MV-4-11 (cell line): ENCODE measurements at places on chromosomes 6 and 20.

DNA sequence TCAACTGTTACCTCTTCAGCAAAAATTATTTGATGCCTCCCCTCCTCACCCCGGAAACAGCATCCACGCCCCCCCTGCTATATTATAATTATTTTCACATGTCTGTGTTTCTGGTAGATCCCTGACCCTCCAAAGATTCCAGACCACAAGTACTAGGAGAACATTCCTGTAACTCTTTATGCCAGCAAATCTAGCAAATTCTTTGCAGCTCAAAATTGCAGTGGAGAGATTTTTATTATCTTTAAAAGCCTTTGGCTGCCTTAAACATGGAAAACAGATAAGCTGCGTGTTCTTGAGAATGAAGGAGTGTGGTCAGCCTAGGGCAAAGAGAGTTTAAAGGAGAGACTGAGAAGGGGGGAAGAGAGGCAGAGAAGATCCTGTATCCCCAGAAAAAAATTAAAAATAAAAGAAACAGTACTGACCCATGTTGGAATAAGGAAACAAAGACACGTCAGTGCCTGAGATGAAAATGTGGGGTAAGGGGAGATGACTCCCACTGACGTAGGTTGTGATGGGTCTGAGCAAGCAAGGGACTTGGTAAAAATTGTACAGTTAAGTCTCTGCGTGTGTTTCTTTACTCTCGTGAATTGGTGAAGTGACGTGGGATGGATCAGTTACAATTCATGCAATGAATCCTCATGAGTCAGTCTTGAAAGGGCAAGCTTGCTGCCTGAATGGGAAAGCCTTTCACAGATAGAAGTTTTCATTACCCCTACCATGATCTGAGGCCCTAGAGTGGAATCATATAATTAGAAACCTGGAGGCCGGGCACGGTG lies 8.3 kb downstream of the ID4 start:
- DNase-seq = no peak

DNA sequence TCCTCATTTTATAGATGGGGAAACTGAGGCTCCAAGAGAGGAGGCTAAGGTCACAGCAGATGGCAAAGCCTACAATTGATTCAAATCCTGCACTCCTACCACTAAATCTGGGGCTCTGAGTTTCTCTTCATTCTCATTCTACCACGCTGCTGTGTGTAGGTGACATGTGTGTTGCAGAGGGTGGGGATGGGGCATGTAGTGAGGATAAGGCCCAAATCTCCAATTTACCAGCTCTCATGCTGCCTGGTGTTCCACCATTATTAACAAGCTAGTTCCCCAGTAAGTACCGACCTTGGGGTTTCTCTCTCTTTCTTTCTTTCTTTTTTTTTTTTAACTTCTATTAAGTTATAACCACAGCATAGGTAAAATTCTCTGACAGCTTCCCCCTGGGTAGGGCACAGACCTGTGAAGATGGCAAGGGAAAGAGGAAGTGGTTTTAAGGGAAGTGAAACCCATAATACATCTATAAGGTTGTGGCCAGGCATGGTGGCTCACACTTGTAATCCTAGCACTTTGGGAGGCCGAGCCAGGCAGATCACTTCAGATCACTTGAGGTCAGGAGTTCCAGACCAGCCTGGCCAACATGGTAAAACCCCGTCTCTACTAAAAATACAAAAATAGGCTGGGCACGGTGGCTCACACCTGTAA lies 13.0 kb upstream of the MATN4 start:
- DNase-seq = peak; percentile 93

DNA sequence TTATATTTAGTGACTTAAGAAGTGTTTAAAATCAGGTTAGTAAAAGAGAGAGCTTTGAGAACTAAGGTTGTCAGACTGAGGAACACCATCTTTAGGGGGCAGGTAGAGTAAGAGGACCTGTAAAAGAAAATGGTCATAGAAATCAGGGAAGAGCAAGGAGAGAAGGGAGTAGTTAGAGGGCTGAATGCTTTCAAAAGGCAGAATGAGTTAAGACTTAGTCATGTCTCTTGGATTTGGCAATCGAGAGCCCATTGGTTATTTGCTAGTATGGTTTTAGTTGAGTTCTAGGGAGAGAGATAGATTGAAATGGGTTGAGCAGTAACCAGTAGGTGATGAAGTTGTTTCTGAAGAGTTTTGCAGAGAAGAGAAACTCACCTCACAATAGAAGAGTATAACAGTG lies 51.1 kb downstream of the RALGAPB start:
- no peak for DNase-seq

GRCh38 chr20:61185181-61185580 lies 66.9 kb upstream of the CDH4 start:
- no peak for DNase-seq

- DNase-seq = no peak
These were observed 50.8 kb downstream of the GCLC start for GRCh38 chr6:53494076-53494475.

DNA sequence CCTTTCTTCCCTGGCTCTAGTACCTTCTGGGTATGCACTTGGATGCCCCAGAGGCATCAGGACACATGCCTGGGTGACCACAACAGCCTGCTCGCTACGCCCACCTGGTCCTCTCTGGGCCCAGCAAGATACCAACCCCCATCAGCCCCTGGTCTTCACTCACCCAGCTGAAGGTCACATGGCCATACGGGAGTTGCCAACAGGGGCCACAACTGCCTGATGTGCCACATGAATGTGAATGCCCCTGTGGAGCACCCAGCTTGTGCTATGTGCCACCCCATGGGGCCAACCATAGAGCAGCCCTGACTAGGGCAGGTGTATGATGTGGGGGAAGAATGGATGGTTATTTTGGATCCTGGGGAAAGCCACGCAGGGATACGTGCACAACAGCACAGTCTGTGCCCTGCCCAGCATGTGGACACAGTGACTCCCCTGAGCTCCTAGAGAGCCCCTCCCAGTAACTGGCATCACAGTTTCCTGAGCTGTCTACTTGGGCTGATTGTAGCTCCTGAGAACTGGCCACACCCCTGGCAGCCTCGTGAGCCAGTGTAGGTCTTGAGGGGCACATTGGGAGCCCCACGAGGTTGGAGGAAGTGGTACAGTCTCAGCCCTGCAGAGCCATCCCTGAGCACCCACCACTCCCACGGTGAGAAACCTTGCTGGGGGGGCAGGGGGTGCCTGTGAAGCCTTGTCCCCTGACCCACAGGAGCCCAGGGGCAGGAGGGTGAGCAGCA lies 10.5 kb upstream of the PCMTD2 start:
- no peak for DNase-seq

DNA sequence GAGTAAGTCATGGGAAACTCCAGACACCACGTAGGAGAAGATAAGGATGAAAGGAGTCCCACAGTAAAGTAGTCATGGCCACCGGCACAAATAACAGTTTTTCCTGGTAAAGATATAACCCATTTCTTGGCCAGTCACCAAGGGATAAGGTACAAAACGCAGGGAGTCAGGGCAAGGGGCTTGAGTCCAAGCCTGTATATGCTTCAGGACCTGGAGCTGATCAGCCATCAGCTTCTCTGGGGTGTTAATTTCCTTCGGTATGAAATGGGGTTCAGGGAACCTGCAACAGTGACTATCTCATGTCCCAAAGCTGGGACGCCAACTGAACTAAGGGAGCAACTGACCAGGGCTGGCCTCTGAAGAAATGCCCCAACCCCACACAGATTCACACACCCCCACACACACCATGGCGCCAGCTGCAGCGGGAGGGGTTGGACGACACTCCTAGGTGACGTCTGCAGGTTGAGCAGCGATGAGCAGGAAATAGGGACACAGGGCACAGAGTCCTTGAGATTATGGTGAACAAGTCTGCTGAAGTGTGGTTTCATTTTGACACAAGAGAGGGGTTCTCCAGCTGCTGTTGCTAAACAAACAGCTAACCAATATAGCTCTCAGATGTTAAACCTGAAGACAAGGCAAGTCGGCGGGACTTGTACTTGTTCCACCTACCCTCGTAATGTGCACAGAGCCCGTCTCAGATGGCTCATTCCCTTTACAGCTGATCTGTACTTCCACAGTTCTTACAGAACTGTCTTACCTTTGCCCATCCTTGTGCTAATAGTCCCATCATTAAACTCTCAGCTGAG lies 7.4 kb upstream of the ADTRP start:
- peak; percentile 53 for DNase-seq

GRCh38 chr6:85679445-85680123 lies 36.9 kb upstream of the SYNCRIP start:
- DNase-seq = peak; percentile 23

DNA sequence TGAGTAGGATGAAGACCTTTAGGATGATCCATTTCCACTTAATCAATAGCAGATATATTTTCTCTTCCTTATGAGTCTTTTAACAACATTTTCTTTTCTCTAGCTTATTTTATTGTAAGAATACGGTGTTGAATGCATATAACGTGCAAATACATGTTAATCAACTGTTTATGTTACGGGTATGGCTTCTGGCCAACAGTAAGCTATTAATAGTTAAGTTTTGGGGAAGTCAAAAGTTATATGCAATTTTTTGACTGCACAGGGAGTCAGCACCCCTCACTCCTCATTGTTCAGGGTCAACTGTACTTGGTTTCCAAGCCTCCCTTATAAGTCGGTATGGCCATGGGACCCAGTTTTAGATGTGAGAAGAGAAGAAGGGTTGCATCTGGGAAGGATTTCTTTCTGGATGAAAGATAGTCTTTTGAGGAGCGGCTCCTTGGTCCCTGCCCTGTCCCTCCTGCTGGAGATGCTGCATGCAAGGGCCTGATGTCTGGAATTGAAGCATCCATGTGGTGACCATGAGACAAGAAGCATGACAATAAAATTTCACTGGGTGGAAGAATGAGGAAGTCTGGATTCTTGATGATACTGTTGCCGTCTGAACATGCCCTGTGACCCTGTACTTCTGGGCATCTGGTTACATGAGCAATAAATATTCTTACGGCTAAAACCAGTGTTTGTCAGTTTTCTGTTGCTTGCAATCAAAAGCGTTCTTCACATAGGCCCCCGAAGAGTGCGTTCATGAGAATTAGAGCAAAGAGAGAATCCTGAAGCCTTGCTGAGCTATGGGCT lies 194.7 kb upstream of the PMEPA1 start:
- DNase-seq = peak; percentile 80

GRCh38 chr20:39036011-39036410 lies 73.9 kb downstream of the DHX35 start:
- DNase-seq = no peak

DNA sequence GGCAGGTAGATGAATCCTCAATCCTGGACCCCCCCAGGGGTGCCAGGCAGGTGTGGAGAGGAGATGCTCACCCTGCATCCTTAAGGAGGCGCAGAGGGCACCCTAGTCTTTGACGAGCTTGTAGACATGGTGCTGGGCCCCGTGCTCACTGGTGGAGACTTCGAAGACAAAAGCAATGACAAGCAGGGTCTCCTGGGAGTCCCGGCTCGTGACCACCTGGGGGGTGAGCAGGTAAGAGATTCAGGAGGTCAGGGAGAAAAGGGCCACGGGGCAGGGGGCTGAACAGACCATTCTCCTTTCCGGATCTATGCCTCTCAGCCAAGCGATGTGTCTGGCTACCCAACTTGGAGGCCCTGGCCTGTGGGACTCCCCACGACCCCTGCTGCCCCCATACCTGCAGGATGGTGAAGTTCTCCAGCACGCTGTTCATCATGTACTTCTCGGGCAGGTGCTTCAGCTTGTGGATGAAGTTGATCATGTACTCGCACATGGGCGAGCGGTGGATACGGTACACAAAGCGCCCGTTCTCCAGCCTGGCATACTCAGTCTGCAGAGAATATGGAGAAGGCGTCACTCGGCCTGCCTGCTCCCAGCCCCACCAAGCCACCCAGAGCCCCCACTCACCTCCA lies 6.9 kb downstream of the RPL10A start:
- no peak for DNase-seq
